ENCODE measurements at places on chromosomes 1 and 21. TPM values are rescaled to one million over a fixed set of nuclear protein-coding genes. Genes with fewer than 3 reads are reported as not detected.

The PTP4A2 gene
- total RNA-seq: 216 TPM

The NLRP3 gene
- 12.1 TPM for total RNA-seq

GRCh38 chr1:78691995-78692747 is 42.5 kb downstream of the IFI44 start:
- no peak for DNase-seq

GRCh38 chr1:167404161-167404888 is 114.0 kb downstream of the CD247 start:
- no peak for DNase-seq

DNA sequence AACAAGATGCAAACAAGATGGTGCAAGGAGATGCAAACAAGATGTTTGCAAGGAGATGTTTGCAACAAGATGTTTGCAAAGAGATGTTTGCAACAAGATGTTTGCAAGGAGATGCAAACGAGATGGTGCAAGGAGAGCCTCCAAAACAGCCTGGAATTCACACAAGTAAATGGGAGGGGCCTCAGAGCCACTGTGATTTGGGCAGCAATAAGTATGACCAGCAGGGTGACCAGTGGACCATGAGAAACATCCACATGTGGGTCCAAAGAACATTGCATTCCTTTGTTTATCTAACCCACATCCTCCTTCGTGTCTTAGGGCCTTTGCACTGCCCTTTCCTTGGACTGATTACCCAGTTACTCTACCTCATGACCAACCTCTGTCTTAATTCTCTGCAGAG is 162.9 kb downstream of the PLPP3 start:
- DNase-seq: no peak

DNA sequence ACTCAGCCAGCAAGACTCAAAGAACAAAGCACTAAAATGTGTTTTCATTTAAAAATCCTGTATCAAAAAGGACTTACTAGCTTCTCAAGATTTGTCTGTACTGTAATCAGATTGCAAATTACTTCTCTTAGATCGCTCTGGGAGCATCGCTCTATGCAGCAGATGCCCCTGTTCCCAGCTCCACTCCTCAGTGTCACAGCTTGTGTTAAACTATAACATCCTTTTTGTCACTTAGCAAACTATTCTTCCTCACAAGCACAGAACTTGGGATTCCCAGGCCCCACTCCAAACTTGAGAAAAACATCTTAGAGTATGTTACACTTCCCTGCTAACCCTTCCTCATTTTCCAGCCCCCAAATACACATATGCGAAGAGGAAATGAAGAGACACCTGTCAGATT is 85.1 kb upstream of the CHRM3 start:
- DNase-seq: no peak

DNA sequence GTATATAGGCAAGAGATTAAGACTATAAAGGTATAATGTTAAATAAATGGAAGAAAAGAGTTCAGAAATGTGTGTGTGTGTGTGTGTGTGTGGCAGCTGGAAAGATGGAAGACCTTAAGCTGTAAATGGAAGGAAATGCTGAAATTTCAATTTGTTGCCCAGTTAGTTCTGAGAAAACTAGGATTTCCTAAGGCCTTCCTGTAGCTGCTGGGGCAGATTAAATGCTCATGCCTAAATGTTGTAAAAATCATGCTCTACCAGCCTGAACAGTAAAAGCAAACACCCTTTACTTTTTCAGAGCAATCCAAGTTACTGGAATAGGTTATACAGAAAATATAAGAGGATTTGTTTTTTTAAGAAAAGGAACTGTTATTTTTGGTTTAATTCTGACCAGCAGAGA is 8.3 kb downstream of the ADCY10 start:
- no peak for DNase-seq

DNA sequence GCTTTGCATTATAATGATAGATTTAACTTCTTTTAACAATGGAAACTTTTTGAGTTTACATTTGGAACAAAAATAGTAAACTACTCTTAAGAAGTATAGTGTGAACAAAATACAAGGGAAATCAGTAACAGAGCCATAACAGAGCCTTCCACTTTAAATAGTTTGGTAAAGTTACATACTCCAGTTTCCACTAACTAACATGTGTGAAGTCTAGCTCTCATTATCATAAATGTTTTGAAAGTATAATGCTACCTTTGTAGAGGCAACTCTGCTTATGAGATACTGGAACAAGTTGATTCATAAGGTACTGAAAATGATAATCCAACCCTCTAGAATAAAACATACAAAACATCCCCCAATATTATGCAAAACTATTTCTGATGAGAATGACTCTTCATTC is 1155.1 kb upstream of the ADGRL2 start:
- DNase-seq: no peak

DNA sequence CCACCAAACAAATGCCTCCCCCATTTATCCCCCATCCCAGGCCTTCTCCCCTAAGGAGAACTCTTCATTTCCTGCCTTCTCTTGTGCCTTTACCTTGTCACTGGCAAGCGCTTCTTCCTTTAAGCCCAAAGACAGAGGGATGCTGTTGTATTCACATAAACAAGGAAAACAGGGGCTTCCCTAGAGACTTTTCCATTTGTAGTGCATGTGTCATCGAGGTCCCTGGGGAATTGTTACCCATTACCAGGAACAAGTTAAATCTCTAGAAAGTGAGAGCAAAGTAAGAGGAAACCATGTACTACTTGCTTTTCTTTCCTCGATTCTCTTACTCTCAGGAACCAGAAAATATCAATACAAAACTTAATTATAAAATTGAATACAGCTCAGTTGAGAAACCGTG is 114.4 kb upstream of the DPT start:
- DNase-seq: no peak

GRCh38 chr1:104182251-104182650 is 432.6 kb downstream of the AMY1C start:
- no peak for DNase-seq
